ENCODE measurements at places on chromosomes 13 and 19.

DNA sequence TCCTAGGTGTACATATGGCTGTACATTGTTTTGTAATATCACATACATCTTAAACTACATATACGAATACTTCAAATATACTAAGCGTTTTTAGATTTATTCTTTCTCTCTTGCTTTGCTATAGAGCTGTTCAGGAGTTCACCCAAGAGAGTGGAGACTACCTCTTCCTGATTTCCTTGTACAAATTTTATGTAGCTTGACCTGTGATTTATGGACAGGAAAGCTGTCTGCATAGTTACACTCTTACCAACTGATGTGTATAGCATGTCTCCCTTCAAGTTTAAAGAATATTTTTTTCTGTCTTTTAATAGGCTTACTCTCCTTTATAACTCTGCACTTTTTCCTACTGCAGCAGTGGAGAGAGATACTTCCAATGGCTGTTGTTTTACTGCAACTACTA lies 428.7 kb downstream of the NDFIP2 start:
- H3K4me1 ChIP-seq: no peaks in the 10 kb centered on the region
- H3K27me3 ChIP-seq: no peaks in the 10 kb centered on the region
- no peak overlapping the region for H3K27ac ChIP-seq
- no peaks in the 10 kb centered on the region for H3K36me3 ChIP-seq
- H3K4me3 ChIP-seq: no peak overlapping the region

GRCh38 chr19:10292206-10292788 lies 2.5 kb downstream of the ICAM5 start:
- DNase-seq: peak; percentile 75
- H3K27ac ChIP-seq: no peak overlapping the region
- H3K4me3 ChIP-seq: peak overlapping the region; percentile 15
- peaks cover 63% of the 10 kb centered on the region for H3K27me3 ChIP-seq

DNA sequence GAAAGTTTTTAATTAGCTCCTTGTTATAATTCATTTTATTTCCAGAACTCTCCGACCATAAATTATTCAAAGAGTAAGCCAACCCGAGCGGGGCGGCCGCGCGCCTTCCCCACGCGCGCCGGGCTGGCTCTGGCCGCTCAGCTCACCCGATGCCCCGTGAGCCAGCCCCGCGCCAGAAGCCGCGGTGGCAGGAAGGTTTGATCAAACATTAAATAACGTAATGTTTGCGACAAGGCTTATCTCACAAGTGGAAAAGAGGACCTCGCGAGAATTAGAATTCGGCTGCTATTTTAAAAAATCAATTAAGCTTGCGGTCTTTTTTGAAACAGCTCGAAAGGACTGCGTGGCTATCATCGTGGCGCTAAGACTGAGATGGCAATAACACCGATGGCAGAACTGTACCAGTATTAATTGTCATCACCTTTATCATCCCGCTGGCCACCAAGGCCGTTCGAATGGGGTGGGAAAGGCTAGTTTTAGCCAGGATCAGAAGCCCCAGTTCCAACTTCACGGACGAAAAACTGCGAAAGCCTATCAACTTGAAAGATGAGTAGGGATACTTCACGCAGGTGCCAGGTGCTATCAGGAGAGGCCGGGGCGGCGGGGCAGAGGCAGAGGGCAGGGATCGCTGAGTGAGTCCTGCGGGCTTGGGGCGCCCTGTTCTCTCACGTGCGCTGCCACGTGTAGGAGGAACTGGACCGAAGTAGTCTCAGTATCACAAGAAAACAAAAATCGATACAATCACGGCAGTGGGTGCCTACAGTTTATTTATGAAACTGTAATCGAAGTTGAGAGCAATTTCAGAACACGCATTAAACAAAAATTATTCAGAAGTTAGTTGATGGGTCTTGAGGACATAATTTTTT lies 6.4 kb downstream of the POU4F1 start:
- H3K27me3 ChIP-seq: peaks cover 95% of the 10 kb centered on the region
- no peak overlapping the region for H3K4me3 ChIP-seq
- no peaks in the 10 kb centered on the region for H3K36me3 ChIP-seq
- no peak for DNase-seq
- peaks cover 18% of the 10 kb centered on the region for H3K4me1 ChIP-seq

GRCh38 chr19:51200071-51200666 lies 24.7 kb upstream of the CD33 start:
- H3K27ac ChIP-seq: no peak overlapping the region
- H3K27me3 ChIP-seq: peaks cover 2% of the 10 kb centered on the region
- H3K4me3 ChIP-seq: no peak overlapping the region
- no peaks in the 10 kb centered on the region for H3K36me3 ChIP-seq

GRCh38 chr13:19646063-19646462 lies 12.6 kb downstream of the MPHOSPH8 start:
- no peaks in the 10 kb centered on the region for H3K27me3 ChIP-seq
- H3K36me3 ChIP-seq: peaks cover 63% of the 10 kb centered on the region
- DNase-seq: no peak
- no peaks in the 10 kb centered on the region for H3K4me1 ChIP-seq

- no peak overlapping the region for H3K4me3 ChIP-seq
- DNase-seq: no peak
- H3K4me1 ChIP-seq: no peaks in the 10 kb centered on the region
- H3K36me3 ChIP-seq: peaks cover 62% of the 10 kb centered on the region
- H3K27ac ChIP-seq: no peak overlapping the region
- no peaks in the 10 kb centered on the region for H3K27me3 ChIP-seq
Measured at GRCh38 chr19:58252102-58252685, 23.5 kb downstream of the ZNF544 start.

DNA sequence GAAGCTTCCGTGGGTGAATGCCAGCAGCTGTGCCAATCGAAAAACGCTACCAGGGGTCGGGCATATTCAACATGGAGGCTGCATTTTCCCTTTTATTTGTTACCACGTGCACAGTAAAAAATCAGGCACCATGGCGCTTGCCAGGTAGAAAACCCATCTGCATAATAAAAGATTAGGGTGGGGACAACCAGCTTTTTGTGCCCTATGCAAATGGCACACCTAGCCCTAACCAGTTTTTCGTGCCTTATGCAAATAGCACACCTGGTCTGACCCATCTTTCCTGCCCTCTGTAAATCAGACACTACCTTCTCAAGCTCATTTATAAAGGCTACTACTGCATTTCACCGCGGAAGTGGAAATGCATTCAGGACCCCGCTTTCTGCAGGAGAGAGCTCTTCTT lies 62.1 kb upstream of the FREM2 start:
- no peak for DNase-seq
- H3K4me1 ChIP-seq: no peaks in the 10 kb centered on the region
- no peaks in the 10 kb centered on the region for H3K36me3 ChIP-seq

DNA sequence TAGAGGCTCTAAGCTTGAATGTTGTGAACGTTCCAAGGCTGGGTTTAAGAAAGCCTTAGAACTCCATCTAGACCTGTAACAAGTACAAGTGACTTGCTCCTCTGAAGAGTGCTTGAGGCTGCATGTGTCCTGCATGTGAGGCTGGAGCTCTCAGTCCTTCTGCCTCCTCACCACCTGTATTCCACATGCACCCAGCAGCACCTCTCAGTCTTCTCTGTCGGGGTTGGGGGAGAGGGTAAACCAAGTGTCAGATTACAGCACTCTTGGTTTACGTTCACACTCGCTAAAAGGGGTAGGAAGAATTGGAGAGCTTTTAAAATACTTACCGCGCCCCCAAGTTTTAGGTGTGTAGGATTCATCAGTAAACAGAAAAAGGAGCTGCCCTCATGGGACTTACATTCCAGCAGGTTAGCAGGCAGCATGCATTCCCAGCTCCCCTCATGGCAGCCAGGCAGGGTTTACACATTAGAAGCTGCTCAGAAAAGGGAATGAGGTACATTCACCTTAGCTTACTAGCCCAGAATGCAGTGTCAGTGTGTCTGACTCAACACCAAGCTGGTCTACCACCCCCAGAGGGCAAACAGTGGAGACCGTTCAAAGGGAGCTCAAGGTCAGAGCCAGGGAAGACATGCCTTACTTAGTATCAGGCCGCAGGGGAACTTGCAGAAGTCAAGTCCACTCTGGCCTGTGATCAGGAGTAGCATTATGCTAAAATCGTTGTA lies 248.1 kb downstream of the PCCA start:
- H3K27me3 ChIP-seq: no peaks in the 10 kb centered on the region
- DNase-seq: no peak
- peaks cover 4% of the 10 kb centered on the region for H3K4me1 ChIP-seq
- no peak overlapping the region for H3K4me3 ChIP-seq
- H3K36me3 ChIP-seq: peaks cover 2% of the 10 kb centered on the region
- no peak overlapping the region for H3K27ac ChIP-seq

GRCh38 chr19:2353159-2353886 lies 6.7 kb upstream of the TMPRSS9 start:
- H3K36me3 ChIP-seq: peaks cover 9% of the 10 kb centered on the region
- H3K27me3 ChIP-seq: no peaks in the 10 kb centered on the region
- no peak for DNase-seq
- H3K27ac ChIP-seq: no peak overlapping the region
- H3K4me1 ChIP-seq: no peaks in the 10 kb centered on the region

GRCh38 chr19:5993648-5994358 lies 15.9 kb upstream of the RANBP3 start:
- H3K4me1 ChIP-seq: no peaks in the 10 kb centered on the region
- no peaks in the 10 kb centered on the region for H3K36me3 ChIP-seq
- no peaks in the 10 kb centered on the region for H3K27me3 ChIP-seq
- H3K27ac ChIP-seq: no peak overlapping the region
- DNase-seq: no peak

- H3K4me1 ChIP-seq: peaks cover 45% of the 10 kb centered on the region
- peaks cover 6% of the 10 kb centered on the region for H3K36me3 ChIP-seq
- H3K27ac ChIP-seq: peak within 1 kb of the TSS; percentile 76
- H3K4me3 ChIP-seq: peak within 1 kb of the TSS; percentile 89
Measured at GRCh38 chr13:46181840-46182490, at the start of gene LCP1. Gene LCP1 (minus strand): TSS chr13:46182177. CDS start chr13:46159662, 22,515 bp downstream.

DNA sequence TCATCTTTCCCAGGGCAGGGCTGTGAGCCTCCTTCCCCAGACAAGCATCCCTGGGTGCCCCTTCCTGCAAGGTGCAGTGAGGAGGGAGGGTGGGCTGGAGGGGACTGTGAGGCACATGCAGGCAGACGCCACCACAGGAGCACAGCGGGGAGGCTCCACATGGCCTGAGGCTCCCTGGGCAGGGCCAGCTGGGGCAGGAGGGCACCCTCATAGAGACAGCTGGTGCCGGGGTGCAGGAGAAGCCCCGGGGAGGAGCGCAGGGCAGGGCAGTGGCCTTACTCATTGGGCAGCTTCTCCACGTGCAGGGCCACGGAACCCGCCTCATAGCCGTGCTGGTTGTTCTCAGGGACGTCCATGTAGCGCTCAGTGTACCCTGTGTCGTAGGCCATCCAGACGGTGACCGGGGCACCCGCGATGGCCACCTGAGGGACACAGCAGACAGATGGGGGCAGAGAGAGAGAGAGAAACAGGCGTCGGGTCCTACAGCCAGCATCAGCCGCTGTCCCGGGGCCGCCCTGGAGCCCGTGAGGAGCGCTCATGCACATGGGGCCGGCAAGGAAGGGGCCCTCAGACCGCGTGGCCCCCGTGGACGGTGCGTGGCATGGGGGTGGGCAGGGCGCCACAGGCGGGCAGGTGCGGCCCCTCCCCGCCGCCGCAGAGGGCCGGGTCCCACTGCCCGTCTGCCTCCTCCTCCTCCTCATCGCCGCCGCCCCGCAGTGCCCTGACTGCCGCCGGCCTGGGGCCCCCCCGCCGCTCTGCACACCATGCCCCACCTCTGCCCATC lies 12.5 kb upstream of the MYDGF start:
- no peak for DNase-seq
- no peak overlapping the region for H3K27ac ChIP-seq
- no peak overlapping the region for H3K4me3 ChIP-seq
- no peaks in the 10 kb centered on the region for H3K27me3 ChIP-seq
- H3K36me3 ChIP-seq: peaks cover 59% of the 10 kb centered on the region

DNA sequence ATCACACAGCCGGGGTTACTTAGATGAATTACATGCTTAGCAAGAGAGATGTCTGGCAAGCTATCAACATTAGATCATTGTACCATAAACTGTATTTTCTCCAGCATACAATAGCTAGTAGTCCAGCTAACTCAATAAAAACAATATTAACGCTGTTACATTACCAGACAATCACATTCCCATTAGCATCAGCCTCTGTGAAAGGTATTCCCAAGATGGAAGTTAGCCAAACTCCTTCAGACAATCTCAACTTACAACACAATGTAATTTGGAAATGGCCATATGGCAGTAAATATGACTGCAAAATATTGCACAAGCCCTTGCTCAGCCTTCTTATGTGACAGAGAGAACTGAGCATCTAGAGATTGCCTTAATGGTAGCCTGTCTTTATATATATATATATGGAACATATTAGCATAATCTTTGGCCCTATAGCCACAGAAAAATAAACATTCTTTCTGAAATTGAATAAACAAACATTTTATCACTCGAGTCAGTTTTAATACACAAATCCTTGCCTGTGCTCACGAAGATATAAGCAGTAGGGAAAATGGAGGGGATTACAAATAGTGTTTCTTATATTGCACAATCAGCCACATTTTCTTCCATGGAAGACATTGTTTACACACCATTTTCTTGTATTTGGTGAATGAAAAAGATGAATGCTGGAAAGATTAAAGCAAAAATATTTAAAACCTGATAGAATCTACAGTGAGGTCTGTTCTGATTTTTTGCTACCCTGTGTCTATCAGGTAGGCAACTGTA lies 1060.5 kb downstream of the DIAPH3 start:
- DNase-seq: no peak
- no peaks in the 10 kb centered on the region for H3K4me1 ChIP-seq
- H3K4me3 ChIP-seq: no peak overlapping the region
- H3K36me3 ChIP-seq: no peaks in the 10 kb centered on the region
- no peaks in the 10 kb centered on the region for H3K27me3 ChIP-seq

DNA sequence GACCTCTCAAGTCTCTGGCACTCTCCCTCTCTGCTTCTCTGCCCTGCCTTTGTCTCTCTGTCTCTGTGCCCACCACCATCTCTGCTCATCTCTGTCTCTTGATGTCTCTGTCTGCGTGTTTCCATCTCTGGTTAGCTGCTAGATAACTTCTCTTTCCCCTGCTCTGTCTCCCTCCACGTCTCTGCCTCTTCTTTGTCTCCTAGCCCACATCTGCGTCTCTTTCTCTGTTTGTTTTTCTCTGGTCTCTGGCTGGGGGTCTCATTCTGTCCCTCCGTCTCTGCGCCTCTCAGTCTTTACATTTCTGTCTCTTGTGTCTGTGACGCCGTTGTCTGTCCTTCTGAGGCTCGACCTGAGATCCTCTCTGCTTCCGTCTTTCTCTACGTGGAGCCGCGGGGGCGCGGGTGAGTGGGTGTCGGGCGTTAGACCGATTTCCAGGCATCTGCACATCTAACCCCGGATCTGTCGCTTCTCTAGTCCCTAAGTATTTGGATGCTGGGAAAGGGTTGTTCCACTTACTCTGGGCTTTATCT lies 386 bp downstream of the GIPR start:
- peak; percentile 60 for DNase-seq
- H3K27ac ChIP-seq: peak overlapping the region; percentile 12
- peak overlapping the region; percentile 56 for H3K4me3 ChIP-seq
- peaks cover 42% of the 10 kb centered on the region for H3K4me1 ChIP-seq

GRCh38 chr13:34914416-34914815 lies 27.7 kb upstream of the NBEA start:
- H3K4me3 ChIP-seq: no peak overlapping the region
- H3K4me1 ChIP-seq: no peaks in the 10 kb centered on the region
- H3K27me3 ChIP-seq: no peaks in the 10 kb centered on the region
- H3K36me3 ChIP-seq: no peaks in the 10 kb centered on the region

GRCh38 chr19:10333758-10334587 lies 644 bp upstream of the RAVER1 start:
- no peaks in the 10 kb centered on the region for H3K27me3 ChIP-seq
- H3K36me3 ChIP-seq: peaks cover 27% of the 10 kb centered on the region
- H3K4me3 ChIP-seq: peak overlapping the region; percentile 99
- peak overlapping the region; percentile 59 for H3K27ac ChIP-seq

All from natural killer cell (primary cell).